8988T (cell line): ENCODE measurements at places on chromosomes 12 and 14.

GRCh38 chr14:90454041-90455000, 57.5 kb downstream of the CALM1 start:
- DNase-seq = peak; percentile 62

GRCh38 chr12:47091009-47091408, 11.2 kb upstream of the AMIGO2 start:
- no peak for DNase-seq

DNA sequence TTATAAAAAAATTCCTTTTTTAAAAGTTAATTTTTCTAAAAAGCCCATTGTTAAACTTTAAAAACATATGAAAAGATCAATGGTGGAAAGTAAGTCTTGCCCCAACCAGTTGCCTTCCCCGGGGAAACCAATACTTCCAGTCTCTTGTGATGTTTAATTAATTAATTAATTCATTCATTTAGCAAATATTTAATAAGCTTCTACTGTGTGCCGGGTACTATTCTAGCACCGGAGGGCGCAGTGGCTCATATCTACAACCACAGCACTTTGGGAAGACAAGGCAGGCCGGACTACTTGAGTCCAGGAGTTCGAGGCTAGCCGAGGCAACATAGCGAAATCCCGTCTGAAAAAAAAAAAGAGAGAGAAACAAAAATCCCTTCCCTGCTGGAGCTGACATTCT, 87.4 kb downstream of the HECTD4 start:
- no peak for DNase-seq

- DNase-seq = no peak
Observed at GRCh38 chr14:90487462-90487861, 90.6 kb downstream of the CALM1 start.

DNA sequence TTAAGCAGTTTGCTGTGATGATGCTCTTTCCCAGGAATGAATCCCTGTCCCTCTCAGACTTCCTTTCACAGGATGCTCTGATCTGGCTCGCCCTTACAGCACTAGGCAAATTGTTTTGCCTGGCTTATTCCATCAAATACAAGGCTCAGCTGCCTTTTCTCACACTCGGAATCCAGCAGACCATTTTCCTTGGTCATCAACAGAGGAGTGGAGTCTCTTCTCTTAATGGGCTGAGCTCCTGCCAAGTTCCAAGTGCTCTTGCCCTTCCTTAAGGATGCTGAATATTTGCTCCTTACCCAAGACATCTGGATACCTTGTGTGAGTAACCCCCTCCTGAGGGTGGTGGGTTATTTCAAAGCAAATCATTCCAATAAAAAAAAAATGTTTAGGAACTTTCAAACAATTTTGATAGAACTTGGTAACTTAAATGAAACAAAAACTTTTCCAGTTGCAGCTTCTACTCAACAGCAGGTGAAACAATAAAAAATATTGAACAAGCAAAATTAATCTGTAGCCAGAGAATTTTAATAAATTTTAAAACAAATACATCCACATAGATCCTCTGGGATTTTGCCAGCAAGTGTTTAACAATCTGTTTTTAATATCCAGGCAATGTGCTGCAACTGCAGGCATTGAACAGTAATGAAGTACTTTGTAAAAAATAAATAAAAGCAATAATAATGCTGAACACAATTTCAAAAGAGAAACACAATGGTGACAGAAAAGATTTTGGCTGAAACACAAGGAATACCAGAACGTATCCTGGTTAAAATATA, 264.0 kb upstream of the FAR2 start:
- DNase-seq = no peak

DNA sequence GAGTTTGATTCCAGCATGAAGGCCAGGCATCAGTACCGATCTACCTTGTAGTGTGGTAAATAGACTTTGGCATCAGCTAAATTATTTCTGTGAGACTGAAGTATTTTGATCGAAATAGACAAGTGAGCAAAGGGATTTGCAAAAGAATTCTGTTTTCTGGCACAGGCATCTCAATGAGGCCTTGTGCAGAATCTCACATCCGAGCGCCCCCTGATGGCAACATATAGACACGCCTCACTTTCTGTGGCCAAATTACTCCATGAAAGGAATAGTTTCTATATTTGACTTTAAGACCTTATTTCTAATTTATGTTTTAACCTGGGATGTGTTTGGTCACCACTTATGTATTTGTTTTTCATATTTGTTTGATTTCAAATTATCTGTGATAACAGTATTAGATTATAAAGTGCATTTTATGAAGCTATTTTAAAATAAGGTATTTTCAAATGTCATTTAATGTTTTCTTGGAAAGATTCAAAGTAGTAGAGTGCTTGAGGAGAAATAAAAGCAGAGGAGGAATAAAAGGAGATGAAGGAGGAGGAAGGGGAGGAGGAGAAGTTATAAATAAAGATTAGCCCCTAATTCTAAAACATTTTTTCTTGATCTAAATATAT, 731.9 kb downstream of the NRXN3 start:
- no peak for DNase-seq

DNA sequence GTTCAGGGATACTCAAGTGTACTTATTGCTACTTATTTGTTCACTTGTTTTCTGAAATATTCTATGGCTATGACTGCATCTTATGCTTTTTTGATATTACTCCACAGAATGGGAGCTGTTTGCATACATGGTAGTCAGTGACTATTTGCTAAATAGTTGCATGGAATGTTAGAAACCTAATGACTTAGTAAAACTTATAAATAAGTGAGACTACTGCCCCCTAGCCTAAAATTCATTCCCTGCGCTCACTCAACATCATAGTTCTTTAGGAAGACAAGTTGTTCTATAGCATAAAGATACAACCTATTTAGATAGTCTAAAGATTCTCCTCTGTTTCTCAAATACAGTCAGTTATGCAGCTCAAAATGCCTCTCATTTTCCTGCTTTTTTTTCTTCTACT, 305.5 kb downstream of the CEP128 start:
- DNase-seq = no peak

DNA sequence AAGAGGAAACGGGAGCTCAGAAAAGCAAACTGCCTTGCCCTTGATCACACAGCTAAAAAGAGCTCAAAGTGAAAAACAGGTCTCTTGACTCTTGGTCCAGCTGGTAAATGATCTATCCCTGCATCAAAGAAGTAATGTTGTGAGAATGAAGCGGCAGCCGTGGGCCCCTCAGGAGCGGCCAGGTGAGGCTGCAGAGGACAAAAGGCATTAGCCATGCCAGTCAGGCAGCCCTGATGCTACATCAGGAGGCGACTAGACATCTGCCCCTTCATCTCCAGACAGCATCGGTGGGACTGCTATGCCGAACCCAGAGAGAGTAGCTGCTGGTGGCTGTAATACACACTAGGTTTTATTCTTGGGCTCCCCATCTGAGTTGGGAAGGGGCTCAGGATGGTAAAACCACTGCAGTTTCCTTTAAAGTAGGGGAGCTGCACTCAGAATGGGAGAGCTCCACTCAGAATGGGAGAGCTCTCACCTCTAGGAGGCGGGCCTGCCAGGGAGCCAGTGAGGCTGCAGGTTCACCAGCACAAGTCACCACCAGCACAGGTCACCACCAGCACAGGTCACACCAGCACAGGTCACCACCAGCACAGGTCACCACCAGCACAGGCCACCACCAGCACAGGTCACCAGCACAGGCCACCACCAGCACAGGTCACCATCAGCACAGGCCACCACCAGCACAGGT, 120.1 kb downstream of the TSPAN9 start:
- no peak for DNase-seq

GRCh38 chr12:93957168-93957567, 191.2 kb upstream of the PLXNC1 start:
- no peak for DNase-seq

DNA sequence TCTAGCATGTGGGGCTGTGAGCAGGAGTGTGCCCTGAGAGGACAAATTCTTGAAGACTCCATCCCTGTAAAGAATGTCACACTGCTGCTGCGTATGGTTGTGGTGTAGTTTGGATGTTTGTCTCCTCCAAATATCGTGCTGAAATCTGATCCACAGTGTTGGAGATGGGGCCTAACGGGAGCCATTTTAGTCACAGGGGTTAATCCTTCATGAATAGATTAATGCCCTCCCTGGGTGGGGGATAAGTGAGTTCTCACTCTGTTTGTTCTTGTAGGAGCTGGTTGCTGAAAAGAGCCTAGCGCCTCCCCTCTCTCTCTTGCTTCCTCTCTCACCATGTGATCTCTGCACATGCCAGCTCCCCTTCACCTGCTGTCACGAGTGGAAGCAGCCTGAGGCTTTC, 94.5 kb upstream of the VASH1 start:
- no peak for DNase-seq

- peak; percentile 24 for DNase-seq
Observed at GRCh38 chr14:104781271-104782077, 14.1 kb downstream of the AKT1 start.

GRCh38 chr12:132723015-132723763, 12.5 kb downstream of the PGAM5 start:
- DNase-seq = no peak

DNA sequence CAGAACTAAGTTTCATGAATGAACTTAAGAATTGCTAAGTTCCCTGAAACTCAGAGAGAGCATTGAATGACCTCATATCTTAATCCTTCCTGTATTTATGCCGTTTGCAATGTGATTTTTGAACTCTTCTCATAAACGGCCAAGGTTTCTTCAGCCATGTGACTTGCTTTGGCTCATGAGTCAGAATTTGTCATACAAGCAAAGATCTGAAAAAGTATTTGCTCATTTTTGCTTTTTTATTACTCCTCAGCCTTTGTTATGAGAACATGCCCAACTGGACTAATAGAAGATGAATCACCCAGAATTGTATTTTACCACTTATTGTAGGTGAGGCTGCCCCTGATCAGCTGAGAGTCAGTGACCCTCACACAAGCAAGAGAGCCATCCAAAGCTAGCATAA, 693.8 kb downstream of the BCL11B start:
- no peak for DNase-seq

- DNase-seq = no peak
Observed at GRCh38 chr12:120677765-120678473, 9.0 kb upstream of the MLEC start.

DNA sequence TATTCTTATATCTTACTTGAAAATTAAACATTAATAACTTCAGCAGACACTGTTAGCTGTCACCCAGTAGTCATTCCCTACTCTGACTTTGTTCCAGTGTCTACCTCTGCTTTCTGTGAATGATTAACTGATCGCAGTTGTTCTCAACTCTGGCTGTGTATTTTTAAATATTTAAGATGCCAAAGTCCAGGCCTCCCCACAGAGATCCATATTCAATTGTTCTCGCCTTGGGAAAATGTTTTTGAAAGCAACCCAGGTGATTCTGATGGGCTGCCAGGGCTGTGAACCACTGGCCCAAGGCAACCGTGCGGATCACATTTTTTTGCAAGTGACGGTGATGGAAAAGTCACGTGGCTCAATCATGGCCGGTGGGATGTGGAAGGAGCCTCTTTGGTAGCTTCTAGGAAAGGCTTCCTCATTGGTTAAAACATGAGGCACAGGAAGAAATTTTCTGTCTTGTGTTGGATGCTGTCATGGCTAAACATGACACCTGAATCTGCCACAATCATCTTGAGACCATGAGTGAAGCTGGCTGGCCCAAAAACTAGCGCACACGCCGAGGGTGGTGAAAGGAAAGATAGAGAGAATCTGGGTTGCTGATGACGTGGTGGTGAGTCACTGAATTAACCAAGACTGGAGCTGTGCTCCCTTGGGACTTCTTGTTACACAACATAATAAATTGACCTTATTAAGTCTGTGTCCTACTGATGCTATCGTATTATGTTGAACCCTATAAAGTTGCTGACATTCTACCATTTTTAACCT, 37.2 kb downstream of the RDH12 start:
- peak; percentile 33 for DNase-seq

DNA sequence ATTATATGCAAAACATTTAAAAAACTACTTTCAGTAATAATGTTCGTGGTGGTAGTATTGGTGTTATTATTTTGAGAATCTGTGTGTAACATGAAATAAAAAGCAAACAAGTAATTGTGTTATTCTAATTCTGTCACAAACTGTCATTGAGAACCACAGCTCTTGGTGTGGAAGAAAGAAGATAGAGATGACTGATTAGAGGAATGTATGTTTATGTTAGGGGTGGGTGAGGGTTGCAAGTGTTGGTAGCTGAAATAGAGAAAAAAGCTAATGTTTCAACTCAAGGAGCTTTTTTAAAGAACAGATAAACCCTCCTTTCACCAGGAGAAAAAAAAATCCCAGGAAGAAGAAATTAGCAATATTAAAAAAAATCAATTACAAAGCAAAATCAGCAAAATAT, 18.3 kb downstream of the DNM1L start:
- DNase-seq = no peak

DNA sequence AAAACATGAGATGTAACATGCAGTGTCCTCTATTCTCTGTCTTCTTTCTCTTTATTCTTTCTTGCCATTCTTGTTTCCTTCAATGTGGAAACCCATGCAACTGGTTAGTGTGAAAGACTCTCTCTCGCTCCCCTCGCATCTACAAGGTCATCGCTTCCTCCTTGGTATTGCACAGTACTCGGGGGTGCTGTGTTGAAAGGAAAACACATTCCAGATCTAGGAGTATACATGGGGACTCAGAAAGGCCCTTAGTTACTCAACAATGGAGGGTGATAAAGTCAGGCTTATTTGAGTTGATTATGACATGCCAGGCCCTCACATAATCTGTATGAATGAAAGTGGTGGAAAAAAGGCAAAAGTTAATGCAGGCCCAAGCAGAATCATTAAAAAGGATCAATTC, 75.5 kb upstream of the OVCH1 start:
- DNase-seq = no peak

GRCh38 chr12:123102366-123102765, 48.5 kb downstream of the PITPNM2 start:
- no peak for DNase-seq

- no peak for DNase-seq
Observed at GRCh38 chr14:81396113-81396512, 4.0 kb downstream of the STON2 start.

- DNase-seq = no peak
Observed at GRCh38 chr12:61757831-61758505, 502.2 kb upstream of the USP15 start.

DNA sequence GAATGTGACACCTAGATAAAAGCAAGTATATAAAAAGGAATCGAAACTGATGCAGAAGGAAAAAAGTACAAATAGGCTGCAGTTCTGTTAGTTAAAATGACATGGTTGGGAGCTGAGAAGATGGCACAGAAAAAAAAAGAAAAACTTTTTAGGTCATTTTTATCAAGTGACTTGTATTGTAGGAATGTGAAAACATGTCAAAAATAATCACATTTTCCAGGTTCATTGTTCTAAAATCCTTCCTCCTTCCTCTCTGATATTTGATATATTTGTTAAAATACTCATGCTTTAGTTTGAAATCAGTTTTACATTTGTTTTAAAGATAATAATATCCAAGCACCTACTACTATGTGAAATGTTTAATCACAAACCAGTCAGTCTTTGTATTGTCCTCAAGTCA, 507.9 kb downstream of the PRKD1 start:
- no peak for DNase-seq

- DNase-seq = no peak
Observed at GRCh38 chr14:89239023-89239422, 178.0 kb downstream of the FOXN3 start.

DNA sequence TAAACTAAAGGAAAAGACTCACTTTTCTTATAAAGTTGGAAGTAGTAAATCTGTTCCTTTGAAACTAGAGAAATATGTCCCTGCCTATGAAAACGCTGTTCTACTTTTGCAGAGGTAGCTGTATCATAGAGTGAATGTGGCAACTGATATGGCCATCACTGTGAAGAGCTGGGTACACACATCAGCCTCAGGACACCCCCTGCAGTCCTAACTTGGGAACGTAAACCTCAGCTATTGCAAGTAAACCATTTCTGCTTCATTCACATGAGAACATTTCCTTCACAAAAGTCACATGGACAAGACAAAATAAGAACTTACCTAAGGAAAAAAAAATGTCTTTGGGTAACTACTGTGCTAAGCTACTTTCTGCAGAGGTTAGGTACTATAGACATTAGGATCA, 233.3 kb upstream of the PPFIA2 start:
- no peak for DNase-seq
